ENCODE measurements at places on chromosomes 1 and 21. TPM values are rescaled to one million over a fixed set of nuclear protein-coding genes. Genes with fewer than 3 reads are reported as not detected.
A peak's percentile ranks its signal among the peaks of the same experiment; 100 is the strongest.

- no peak for DNase-seq
Observed at GRCh38 chr1:67817319-67817718, 15.9 kb downstream of the GNG12 start.

- no peak for DNase-seq
Observed at GRCh38 chr1:40003156-40004093, 37.1 kb upstream of the CAP1 start.

- DNase-seq = no peak
Observed at GRCh38 chr1:247291833-247292561, 36.1 kb downstream of the VN1R5 start.

DNA sequence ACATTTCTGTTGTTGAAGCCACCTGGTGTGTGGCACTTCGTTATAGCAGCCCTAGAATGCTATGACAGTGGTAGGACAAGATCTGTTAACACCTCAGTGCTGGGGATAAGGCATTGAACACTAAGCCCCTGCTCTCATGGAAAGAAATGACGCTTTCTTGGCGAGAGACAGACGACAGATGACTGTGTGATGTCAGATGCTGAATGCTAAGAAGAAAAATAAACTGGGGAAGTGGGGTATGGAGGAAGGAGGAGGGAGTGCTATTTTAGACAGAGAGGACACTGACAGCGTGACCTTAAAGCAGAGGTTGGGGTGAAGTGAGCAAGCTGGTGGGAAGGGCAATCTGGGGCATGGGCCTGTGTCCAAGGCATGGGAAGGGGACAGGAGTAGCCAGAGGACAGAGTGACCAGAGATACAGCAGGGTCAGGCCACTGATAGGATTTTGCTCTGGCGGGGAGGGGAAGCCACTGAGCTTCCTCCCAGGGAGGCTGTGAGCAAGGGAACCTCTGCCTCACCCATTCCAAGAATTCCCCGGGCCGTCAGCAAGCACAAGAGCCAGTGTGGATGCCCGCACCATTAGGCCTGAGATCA is 15.2 kb downstream of the DOP1B start:
- no peak for DNase-seq

DNA sequence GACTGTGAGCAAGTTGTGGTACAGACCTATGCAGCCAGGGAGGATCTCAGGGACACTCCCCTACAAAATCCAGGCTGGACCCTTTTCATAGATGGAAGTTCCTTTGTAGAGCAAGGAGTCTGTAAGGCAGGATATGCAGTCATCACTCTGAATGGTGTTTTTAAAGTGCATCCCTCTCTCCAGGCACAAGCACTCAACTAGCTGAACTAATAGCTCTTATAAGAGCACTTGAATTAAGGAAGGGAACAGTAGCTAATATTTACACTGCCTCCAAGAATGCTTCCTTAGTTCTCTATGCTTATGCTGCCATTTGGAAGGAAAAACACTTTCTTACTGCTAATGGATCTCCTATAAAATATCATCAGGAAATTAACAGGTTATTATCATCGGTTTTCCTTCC is 27.0 kb upstream of the SMYD3 start:
- no peak for DNase-seq

- DNase-seq = peak; percentile 34
Observed at GRCh38 chr1:11893907-11894251, 32.3 kb downstream of the KIAA2013 start.

DNA sequence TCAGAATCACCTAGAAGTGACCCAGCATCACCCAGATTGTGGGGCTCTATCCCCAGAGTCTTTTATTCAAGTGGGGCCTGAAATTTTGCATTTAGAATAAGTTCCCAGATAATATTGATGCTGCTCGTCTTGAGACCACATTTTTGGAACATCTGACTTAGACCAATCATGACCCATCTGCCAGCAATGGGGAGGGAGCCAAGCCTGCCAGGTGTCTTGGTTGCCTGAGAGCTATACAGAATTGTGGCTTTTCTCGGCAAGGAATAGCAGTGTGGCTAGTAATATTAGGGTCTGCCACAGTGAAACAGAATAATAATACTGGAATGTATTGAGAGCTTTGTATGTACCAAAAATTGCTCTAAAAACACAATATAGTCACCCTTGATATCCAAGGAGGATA is 31.1 kb upstream of the RGS8 start:
- DNase-seq = no peak

- DNase-seq = peak; percentile 48
Observed at GRCh38 chr1:228753786-228754360, 18.6 kb downstream of the RHOU start.

DNA sequence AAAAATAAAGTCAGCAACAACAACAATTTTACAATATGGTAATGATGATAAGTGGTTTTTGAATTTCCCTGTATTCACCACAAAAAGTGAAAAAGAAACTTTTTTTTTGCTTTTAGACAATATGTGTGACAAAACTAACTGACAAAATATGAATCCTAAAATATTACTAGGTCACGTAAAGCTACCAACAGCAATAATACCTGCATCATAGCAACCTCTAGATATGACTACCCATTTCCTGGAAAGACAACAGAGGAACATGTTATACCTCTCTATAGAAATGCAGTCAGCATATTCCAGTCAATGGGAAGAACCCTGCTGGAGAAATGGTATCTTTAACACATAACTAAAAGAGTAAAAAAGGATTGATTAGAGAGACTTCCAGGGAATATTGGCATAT is 73.7 kb downstream of the PDE4B start:
- DNase-seq = no peak

GRCh38 chr1:27603681-27604578 is at the start of gene AHDC1:
Gene AHDC1, minus strand, starts transcription at chr1:27604144. Its CDS starts 52,029 bp downstream, at chr1:27552115.
- peak; percentile 84 for DNase-seq

GRCh38 chr1:168343566-168343965 is 62.9 kb downstream of the TBX19 start:
- DNase-seq = no peak

DNA sequence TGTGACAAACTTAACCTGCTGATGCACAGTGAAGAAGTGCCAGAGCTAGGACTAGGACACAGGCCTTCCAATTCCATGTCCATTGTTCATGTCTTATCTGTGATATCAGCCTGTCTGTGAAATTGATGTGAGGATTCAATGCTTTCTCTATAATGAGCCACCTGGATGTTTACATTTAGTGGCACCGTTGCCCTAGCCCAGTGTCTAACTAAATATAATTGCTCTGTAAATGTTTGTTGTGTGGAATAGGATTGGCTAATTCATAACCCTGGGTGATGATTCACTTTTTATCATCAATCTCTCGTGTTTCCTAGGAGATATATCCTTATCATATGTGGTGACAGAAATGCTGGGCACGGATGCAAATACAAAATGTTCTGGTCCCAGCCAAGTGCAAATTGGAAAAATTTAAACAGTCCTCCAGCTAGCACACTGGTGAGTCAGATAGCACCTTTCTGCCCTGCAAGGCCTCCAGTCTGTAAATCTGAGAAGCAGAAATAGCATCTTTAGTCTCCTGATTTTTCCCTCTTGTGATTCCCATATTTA is 46.9 kb upstream of the GNG12 start:
- DNase-seq = peak; percentile 97

RIMS3 gene
- total RNA-seq = 0.36 TPM

KRTAP13-1 gene
- total RNA-seq = not detected

DNA sequence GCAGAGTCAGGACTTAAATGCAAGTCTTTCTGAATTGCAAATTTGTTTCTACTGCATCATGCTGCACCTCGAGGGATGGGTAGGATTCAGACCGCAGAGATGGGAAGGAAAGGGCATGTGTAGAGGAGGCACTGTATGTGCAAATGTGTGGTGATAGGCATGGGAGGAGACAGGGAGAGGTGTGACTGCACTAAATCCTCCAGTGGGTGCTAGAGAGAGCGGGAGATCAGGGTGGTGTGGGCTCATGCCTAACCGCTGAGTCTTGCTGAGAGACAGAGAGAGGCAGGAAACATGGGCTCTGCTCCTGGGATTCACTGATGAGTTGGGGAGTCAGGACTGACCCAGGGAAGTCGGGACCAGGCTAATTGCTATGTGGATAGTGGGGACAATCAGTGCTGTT is 61.1 kb downstream of the PTPRU start:
- no peak for DNase-seq

DNA sequence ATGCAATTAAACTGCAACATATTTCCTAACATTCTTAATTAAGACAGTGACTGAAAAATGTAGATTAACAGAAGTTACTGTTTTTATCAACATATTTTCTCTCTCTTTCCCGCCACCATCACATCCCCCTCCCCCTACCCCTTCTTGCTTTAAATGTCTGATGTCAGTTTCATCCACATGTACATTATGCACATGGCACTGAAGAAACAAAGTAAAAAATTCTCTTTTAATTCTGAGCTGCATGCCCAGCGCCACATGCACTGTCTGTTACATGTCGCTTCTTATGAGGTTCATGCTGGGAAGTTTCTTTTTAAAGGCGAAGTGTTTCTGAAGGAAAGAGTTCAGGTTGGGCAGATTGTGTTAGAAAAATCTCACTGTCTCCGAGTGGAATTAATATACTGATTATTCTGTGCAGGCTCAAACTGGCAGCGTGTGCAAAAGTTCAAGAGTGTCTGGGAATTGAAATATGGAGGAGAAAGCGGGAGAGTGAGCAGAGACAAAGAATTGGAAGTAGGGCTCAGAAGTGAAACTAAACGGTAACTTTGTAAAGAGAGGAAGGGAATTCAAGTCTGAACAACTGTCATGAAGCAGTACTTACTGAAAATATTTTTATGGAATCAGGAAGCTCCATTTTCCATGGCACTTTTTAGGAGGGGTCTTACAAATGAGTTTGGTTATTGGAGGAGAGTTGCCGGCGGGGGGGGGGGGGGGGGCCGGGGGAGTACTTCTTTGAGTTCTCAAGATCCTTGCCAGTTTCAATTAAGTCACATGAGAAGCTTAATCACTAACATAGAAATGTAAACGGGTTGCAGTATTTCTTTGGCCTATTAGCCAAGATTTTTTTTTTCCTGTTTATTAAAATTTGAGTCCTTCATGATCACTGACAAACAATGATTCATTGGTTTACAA is 217.6 kb downstream of the SDCCAG8 start:
- peak; percentile 54 for DNase-seq

TPM3 gene
- 649 TPM for total RNA-seq

DNA sequence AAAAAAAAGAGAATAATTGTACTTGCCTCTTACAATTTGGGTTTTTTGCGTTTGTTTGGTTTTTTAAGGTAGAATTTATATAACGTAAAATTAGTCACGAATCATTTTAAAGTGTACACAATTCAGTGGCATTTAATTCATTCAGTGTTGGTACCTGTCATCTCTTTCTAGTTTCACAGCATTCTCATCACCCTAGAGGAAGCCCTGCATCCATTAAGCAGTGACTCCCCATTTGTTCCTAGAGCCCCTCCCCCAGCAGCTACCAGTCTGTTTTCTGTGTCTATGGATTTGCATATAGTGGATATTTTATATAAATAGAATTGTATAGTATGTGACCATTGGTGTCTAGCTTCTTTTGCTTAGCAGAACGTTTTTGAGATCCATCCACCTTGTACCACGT is 233.2 kb upstream of the FMN2 start:
- DNase-seq = no peak

GRCh38 chr1:87951852-87952251 is 623.2 kb downstream of the LMO4 start:
- DNase-seq = peak; percentile 43

GRCh38 chr1:238331557-238331956 is 440.8 kb upstream of the ZP4 start:
- DNase-seq = no peak

CTSK gene
- total RNA-seq = 547 TPM

DNA sequence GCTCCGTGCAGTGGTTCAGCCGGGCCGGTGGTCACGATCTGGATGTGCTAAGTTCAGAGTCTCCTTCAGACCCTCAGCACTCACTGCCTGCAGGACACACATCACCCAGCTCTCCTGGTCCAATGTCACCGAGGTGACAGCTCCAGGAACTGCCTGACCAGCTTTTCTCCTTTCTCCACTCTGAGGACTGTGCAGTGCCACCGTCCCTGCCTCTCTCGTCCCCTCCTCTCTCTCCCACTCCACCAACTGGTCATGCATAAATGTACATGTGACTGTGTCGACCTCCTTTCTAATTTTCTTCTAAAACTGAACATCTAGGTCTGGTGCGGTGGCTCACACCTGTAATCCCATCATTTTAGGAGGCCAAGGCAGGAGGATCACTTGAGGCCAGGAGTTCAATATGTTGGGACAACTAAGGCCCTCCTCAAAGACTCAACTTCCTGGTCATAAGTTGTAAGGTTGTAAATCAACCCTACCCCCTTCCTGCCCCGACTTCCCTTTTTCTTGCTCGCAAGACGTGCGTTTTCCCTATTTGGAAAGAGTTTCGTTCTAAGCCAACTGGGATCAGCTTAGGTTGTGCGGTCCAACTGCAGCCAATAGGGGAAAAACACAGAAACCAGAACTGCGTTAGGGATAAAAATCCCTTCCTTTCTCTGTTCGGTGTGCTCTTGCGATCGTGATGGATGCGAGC is 53.1 kb downstream of the MEGF6 start:
- DNase-seq = no peak

DNA sequence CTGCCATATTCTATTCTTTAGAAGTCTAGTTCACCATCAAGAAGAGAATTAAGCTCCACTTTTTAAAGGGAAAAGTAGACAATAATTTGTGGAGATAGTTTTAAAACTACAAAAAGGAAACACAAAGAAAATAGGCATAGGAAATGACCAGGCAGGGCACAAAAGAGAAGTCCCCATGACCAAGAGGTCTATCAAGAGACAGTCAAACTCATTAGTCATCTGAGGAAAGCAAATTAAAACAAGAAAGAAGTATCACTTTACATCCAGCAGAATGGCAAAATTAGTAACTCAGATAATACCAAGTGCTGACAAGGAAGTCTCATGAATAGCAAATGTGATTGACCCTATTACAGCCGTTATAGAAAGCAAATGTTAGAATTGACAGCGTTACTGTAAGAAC is 243.7 kb upstream of the SNX7 start:
- DNase-seq = no peak

- DNase-seq = no peak
Observed at GRCh38 chr1:228092342-228093049, 10.0 kb downstream of the ARF1 start.

DNA sequence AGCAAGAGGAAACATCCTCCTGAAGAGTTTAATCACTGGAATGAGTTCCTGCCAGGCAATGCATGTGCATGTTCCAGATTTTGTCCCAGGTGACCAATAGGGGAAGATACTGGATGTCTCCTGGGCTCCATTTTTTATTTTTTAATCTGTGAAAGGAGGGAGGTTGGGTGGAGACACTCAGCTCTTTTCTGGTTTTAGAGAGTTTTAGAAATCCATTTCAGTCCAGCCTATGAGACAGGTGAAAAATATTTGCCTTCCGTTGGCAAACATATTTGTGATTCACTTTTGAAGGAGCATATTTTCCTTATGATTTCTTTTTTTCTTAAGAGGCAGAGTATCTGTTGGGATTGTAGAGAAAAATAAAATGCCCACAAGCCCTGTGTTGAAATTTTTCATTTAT is 70.7 kb downstream of the ABCA4 start:
- peak; percentile 51 for DNase-seq

- no peak for DNase-seq
Observed at GRCh38 chr1:1101503-1101902, 14.4 kb downstream of the C1orf159 start.

DNA sequence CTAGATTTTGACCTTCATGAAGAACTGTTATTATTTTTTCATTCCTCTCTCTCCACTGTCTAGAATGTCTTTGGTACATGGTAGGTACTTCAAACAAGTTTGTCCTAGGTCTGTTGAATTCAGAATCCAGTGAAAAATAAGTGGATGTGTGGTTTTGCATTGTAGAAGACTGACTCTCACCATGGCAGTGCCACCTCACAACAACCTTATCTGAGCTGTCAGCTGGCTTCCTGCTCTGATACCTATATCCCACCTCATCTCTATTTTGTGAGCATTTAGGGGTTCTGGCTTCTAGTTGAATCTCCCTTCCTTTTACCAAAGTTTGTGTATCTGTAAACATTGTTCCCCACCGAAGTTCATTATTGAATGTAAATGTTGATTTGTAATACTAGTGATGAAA is 9.1 kb downstream of the SWT1 start:
- no peak for DNase-seq
